ENCODE measurements at places on chromosomes 11 and 22.
A peak's percentile ranks its signal among the peaks of the same experiment; 100 is the strongest.

DNA sequence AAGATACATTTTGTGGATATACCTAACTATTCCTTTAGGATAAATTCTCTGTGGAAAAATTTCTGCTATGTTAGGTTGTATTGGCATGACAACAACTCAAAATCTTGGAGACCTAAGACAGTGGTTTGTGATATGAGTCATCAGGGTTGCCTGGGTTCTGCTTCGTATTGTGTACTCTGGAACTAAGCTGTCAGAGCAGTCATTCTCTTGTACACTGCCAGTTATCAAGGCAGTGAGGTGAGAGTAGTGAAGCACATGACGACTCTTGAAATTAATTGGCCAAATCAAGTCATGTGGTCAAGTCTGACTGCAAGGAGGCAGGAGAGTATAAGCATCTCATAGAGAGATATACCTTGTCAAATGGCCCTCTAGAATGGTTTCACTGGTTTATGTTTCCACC is 104.4 kb downstream of the FANCF start:
- DNase-seq = no peak

GRCh38 chr11:35223991-35224390 is 85.0 kb downstream of the CD44 start:
- DNase-seq = no peak

DNA sequence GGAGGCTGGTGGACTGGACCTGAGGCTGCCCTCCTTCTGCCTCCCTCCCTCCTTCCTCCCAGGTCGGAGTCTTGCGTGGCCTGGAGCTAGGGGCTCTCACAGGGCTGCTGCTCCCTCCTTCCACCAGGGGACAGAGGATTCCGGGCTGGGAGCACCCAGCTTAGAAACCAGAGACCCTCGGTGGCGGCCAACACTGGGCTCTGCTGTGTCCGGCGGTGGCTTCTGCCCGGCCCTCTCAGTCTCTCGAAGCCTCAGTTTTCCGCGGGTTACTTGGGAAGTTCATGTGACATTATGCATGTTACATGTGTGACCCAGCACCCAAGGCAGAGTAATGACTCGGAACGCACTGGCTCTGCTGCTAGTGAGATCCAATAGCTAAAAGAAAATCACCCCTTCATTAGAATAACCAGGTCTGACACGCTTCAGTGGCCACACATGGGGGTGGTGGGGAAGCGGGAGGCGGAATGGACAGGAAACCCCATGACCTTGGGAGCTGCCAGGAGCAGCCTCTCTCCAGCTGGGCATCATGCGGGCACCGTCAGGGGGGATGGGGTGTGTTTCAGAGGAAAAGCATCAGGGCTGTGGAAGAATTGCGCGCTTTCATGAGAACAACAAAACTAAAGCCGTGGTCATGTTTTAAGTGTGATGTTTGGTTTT is 5.9 kb upstream of the MRGPRG start:
- no peak for DNase-seq

- peak; percentile 70 for DNase-seq
These were observed 536.6 kb downstream of the SOX6 start for GRCh38 chr11:15819679-15820286.

- DNase-seq = peak; percentile 61
These were observed 42.0 kb upstream of the TENM4 start for GRCh38 chr11:79482800-79483199.

DNA sequence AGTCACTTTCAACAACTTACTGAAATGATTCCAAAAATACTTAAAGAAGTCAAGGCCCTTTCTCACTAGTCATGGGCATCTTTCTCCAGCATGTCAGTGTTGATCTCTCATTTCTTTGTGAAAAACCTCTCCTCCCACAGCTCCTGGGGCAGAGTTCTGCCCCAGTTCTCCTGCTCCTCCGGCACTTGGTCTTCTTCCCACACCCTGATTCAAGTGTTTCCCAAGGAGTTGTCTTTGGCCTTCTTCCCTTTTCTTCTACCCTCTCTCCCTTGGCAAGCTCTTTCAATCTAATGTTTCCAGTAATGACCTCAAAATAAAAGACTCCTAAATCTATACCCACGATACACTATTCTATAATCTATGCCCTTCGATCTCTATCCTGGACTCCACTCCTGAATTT is 42.1 kb upstream of the CCDC34 start:
- no peak for DNase-seq

GRCh38 chr11:120457996-120458395 is 53.6 kb upstream of the GRIK4 start:
- DNase-seq = no peak

- no peak for DNase-seq
These were observed 4.0 kb upstream of the HDAC10 start for GRCh38 chr22:50255099-50255498.

- no peak for DNase-seq
These were observed 10.1 kb upstream of the GRIK4 start for GRCh38 chr11:120501440-120501839.

DNA sequence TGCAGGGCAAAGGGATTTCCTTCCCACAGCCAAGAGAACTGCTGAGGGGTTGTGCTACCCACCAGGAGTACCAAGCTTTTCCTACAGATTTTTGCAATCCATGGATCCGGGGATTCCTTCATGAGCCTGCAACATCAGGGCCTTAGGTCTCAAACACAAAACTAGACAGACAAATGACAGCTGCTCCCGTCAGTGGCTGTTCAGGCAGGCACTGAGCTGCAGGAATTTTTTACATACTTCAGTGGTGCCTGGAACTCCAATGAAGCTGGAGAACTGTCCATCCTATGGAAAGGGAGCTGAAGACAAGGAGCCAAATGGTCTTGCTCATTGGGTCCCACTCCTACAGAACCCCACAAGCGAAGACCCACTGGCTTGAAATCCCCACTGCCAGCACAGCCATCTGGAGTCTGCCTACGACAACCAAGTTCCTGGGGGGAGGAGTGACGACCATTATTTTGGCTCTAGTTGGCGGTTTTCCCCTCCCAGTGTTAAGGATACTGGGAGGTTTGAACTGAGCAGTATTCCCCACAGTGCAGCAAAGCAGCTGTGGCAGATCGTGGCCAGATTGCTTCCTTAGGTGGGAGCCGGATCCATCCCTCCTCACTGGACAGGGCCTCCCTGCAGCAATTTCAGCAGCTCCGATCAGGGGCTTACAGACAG is 157.7 kb upstream of the TMEM45B start:
- DNase-seq = no peak

GRCh38 chr11:70594031-70594430 is 195.7 kb downstream of the CTTN start:
- DNase-seq = no peak

- DNase-seq = no peak
These were observed 14.0 kb downstream of the GRAMD1B start for GRCh38 chr11:123443851-123444623.

GRCh38 chr11:36162006-36162882 is 127.0 kb downstream of the COMMD9 start:
- no peak for DNase-seq

- DNase-seq = no peak
These were observed 32.7 kb upstream of the SYN3 start for GRCh38 chr22:33090836-33091235.

DNA sequence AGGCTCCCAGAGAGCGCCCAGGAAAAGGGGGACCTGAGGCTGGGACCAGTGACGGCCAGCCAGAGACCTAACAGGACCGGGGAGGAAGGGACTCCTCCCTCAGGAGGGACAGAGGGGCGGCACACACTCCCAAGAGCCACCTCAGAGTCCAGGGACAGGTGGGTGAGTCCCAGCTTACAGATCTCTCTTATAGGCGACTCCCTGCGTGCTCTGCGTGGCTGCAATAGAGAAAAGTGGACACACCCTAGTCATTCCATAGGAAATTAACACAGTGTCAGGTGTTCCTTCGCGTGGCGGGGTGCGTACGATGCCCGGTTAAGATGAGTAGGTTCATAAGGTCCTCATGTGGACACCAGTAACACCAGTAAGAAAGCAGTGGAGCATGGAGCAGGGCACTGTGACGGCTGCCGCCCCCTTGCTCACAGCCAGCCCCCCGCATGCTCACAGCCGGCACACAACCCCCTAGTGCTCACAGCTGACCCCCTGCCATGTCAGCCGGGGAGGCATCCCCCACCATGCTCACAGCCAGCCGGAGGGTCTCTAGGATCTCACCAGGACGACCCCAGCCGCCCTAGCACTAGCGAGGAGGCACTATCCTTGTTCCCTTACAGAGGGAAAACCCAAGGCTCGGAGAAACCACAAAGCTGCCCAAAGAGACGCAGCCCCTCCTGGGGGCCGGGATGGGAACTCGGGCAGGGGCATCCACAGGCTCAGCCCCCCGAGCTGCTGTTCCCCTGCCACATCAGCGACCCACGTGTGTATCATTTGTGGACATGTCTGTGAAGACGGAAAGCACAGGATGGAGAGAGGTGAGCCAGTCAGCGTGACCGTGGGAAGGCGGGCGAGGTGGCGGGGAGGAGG is 426.8 kb downstream of the TBC1D22A start:
- DNase-seq = no peak

- DNase-seq = no peak
These were observed 66.2 kb downstream of the FZD4 start for GRCh38 chr11:86889001-86889341.

- no peak for DNase-seq
These were observed 750 bp downstream of the XRCC6 start for GRCh38 chr22:41621911-41622179.

DNA sequence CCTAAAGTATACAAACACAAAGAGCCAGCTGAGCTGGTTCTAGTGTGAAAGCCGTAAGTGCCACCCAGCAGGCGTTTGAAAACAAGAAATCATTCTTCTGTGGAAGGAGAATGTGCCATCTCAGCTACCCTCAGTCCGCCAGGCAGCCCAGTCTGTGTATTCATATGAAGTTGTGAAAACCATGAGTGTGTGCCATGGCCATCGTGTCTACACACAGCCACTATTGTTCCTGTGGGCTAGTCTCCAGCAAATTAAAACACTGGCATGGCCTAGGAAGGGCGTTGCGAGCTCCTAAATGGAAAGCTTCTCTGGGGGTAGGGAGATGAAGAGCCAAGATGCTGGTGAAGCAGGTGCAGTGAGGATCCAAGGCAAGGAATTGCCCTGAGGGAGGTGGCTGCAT is 51.5 kb upstream of the HORMAD2 start:
- no peak for DNase-seq

GRCh38 chr22:38223289-38223960 is 21.6 kb downstream of the MAFF start:
- DNase-seq = no peak

DNA sequence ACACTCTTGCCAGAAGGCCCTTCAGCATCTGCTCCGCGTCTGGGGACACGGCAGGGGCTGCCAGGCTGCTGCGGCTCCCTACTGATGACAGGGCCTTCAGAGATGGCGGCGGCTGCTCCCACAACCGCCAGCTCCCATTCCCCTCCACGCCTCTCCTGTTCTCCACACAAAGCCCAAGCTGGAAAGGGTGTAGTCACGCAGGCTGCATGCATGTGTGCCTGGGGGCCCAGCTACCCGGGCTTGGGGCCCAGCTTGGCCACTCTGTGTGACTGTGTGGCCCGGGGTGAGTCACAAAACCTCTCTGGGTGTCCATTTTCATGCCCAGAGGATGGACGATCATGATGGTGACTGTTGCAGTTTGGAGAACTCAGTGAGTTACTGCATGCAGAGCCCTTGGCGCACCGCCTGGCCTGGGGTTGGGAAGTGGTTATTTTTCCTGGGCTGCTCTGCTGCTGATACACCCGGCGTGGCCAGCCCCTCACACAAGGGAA is 31.7 kb upstream of the PARVB start:
- no peak for DNase-seq

DNA sequence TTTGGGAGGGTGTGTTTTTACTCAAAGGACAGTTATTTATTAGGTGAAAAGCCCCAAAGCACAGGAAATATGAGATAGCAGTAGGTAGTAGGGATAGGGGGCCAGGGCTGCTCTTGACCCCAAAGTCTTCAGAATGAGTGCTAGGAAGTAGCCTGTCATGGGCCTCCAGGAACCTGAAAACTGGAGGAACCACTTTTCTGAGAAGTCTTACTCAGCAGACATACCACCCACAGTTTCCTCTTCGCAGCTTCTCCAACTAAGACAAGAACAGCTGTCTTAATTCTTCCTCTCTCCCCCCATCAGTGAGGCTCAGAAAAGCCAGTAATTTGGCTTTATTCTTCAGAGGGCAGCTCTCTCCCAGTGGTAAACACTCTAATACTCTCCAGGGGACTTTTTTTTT is 84.0 kb upstream of the CTSC start:
- DNase-seq = peak; percentile 86

DNA sequence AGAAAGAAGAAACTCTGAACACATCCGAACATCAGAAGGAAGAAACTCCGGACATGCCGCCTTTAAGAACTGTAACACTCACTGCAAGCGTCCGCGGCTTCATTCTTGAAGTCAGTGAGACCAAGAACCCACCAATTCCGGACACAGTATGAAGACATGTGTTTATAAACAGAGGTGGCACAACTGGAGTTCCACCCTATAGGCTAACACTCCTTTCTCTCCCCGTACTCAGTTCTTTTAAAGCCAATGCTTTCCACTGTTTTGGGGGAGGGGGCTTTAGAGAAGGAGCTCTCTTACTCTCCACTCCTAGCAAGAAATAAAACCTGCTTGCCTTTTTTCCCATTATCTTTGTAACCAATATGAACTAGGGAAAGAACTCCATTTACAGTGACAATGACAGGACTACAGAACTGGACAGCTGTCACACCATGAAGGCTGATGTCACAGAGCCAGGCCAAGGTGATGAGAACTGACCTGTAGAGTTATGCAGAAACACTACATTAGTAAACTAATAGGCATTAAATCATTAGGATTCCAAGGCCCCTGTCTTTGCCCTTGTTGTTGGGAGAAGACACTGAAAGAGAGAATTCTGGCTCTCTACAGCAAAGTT is 733 bp downstream of the TRIM5 start:
- DNase-seq = peak; percentile 40

GRCh38 chr11:64633555-64634159 is 42.6 kb downstream of the SLC22A12 start:
- DNase-seq = no peak

DNA sequence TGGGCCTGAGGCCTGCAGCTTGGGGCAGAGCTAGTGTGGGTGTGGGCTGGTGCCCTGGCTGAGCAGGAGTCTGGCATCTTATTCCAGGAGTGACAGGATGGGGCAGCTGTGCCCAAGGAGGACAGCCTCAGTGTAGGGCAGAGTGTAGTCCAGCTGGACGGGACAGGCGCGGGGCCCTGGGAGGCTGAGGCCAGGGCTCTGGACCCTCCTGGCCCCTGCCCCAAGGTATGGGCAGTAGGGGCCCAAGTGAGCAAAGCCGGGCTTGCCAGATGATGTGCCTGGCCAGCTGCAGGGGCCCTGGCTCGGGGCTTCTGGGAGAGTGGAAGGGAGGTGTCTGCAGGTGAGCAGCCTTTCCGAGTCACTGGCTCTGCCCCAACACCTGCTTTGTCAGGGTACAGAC is 1190.9 kb downstream of the BRD1 start:
- DNase-seq = no peak

DNA sequence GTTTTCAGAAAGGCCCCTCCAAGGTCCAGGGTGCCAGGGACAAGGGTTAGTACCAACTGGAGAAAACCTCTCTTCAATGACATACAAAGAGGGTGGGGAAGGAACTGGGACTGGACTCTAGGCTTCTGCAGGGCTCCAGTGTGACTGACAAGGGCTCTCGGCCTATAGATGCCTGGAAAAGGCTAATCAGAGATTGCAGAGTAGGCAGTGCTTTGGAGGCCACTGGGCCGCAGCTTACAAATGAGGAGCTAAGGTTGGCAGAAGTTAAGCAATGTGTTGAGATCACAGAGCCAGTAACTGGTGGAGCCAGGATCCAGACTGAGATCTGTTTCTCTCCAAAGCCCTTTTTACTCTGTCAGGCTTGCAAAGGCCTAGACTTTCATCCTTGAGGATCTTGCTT is 7.4 kb upstream of the DGKZ start:
- peak; percentile 67 for DNase-seq

- peak; percentile 58 for DNase-seq
These were observed 1.8 kb downstream of the TTC17 start for GRCh38 chr11:43360361-43361032.
